ENCODE measurements at places on chromosomes 3 and 15.

- DNase-seq = no peak
Measured at GRCh38 chr15:83571820-83572707, 81.9 kb upstream of the ADAMTSL3 start.

DNA sequence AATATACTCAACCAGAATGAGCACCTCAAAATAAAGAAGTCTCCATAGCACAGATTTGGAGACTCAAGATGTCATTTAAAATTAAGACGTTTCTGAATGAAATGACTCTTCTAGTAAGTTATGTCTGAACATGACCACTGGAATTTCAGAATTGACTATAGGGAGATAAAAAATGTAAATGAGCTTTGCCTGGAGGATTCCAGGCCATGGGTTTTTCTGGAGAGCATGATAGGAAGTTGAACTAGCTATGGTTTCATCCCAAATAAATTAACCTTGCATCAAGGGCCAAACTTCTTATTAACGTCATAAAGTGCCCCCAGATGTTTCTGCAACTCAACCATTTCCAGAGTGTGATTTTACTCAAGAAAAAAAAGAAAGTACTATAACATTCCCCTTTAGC is 222.6 kb upstream of the NR2F2 start:
- no peak for DNase-seq

DNA sequence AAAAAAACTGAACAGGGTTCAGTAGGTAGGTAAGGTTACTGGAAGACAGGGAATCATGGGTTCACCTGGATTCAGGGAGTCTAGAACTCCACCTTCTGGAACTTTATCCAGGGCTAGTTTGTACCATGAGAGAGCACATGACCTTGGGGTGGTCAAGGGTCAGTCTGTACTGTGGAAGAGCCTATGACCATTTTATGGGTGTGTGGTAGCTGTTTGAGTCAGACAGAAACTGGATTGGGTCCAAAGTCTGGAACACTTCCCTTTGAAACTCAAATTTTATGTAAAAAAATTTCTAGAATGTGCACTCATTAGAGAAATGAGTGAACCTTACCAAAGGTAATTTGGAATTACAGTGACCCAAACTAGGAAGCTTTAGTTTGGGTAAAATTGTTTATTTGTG is 486.0 kb upstream of the AGTR1 start:
- DNase-seq = no peak

DNA sequence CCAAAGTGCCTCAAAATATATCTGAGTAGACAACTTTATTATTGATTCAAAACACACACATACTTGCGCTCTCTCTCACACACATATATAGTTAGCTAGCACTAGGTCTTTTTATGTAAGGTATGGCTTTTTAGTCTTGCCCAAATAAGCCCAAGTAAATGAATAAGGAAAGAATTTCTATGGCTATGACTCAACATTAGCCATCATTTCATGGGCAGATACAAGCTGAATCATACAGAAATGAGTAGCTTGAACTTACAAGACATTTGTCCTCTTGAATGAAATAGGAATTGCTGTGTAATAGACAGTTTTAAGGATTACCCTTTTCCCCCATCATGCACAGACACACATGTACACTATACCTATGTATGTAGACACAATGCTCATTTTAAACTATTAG is 4.9 kb downstream of the CADPS start:
- DNase-seq = no peak

DNA sequence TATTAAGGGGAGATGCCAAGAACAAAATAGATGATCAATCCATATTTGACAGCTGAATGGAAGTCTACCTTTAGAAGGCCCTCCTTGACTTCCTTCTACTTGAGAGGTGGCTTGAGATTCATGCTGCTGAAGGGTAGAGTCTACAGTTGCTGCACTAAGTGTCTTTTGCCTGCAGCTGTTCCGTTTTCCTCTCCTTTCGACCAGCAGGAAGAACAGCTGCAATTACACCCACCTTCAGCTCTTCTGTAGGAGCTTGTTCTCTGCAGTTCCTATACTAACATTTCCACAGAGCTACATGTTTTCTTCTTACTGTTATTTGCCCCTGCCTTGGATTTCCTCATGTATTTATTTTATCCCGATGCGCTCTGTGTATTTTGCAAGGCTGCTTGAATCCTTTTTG is 79.1 kb downstream of the ARRDC4 start:
- no peak for DNase-seq

DNA sequence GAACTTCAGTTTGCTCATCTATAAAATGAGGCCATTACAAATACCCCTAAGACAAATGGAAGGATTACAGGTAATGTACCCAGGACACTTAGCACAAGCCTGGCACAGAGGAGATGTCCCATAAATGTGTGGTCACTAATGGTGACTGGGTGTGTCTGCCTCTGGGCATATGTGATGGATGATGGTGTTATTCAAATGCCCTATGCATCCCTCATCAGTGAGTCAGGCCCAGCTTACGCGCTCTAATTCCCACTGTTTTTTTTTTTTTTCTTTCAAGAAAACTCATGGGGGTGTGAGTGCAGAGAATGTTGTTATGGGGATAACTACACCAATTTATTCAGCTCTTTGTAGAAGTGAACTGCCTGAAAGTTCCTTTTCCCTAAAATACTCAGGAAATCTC is 23.6 kb upstream of the KIF23 start:
- no peak for DNase-seq

DNA sequence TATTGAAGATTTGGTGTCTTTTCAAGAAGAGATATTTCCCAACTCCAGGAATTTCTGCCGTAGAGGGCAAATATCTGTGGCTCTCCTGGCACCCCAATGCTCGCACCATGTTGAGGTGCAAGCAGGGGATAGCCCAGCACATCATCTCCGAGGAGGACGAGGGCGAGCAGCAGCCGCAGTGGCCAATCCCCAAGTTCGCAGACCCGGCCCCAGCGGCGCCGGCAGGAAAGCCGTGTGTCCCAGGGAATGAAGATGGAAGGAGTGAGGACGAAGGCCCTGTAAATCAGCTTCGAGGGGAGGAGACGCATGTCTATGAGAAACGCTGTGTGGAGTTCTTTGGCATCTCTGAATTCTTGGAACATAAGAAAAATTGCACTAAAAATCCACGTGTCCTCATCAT is 213.4 kb upstream of the UBE2E2 start:
- no peak for DNase-seq

DNA sequence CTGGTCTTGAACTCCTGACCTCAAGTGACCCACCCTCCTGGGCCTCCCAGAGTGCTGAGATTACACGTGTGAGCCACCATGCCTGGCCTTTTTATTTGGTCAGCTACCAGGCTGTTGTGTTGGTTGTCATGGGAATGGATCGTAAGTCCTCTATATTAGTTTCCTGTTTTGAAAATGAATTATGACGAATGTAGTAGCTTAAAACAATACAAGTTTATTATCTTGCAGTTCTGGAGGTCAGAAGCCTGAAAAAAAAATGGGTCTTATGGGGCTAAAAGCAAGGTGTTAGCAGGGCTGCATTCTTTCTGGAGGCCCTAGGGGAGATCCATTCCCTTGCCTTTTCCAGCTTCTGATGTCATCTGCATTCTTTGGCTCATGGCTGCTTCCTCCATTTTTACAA is 25.1 kb upstream of the HERC1 start:
- no peak for DNase-seq

- no peak for DNase-seq
Measured at GRCh38 chr3:170600005-170600624, 14.2 kb upstream of the SLC7A14 start.

DNA sequence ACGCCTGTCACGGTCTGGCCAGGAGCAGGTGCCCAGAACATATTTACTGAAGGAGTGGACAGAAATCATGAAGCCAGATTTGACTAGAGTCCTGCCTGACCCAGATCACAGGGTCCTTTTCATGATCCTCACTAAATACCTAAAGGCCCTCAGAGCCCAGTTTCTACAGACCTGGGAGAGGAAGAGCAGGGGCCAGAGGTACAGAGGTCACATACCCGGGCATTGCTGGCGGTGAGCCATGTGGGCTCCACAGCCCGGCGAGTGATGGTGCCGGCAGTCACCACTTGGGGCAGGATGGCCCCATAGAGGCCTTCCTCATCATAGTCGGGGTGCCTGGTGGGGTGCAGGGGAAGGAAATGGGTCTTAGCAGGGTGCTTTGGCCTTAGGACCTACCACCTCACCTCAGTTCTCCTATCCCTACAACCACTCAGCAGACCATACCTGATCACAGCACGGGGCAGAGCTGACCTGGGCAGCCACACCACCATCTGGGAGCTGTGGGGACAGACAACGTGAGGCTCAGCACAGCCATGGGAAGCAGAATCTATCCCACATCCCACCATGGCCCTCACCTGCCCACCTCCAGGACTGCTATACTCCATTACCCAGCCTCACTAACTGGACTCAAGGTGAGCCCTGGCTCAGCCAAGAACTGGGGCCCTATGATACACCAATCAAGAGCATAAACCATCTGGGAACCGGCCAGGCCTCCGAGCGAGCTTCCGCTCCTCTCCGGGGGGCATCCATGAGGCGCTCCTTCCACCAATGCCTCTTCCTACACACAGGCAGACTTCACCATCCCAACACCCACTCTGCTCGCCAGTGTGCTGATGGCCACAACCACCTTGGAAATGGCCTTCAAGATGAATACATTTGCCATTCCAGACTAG is 12.9 kb downstream of the POLG start:
- no peak for DNase-seq

DNA sequence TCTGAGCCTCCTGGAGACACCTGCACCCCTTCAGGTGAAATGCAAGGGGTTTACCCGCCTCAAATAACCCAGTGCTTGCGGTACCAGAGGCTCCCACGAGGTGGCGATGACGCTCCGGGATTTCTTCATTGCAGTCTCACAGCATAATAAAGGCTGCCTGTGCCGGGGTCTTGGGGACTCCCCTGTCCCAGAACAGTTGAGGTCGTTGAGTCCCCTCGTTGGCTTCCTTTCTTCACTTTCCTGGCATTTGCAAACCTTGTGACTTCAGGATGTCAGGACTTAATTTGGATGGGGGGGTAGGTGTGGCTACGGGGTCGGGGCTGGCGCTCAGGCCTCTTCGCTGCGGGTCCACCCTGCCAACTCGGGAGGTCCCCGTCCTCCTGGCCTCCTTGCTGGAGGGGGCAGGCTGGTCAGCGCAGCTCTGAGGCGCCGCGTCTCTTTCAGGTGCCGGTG is 1.3 kb downstream of the GNAT1 start:
- peak; percentile 80 for DNase-seq

DNA sequence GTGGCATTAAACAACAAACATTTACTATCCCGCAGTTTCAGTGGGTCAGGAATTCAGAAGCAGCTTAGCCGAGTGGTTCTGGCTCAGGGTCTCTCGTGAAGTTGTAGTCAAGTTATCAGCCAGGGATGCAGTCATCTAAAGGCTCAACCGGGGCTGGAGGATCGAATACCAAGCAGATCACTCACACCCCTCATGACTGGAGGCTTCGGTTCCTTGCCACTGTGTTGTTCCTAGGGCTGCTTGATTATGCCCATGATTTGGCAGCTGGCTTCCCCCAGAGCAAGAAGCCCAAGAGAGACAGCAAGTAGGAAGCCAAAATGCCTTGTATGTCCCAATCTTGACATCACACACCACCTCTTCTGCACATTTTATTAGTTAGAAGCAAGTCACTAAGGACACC is 33.9 kb upstream of the CDCP1 start:
- no peak for DNase-seq

- DNase-seq = no peak
Measured at GRCh38 chr15:55372701-55373440, 35.3 kb downstream of the CCPG1 start.

GRCh38 chr15:38522922-38523321 is 41.7 kb downstream of the RASGRP1 start:
- DNase-seq = no peak

DNA sequence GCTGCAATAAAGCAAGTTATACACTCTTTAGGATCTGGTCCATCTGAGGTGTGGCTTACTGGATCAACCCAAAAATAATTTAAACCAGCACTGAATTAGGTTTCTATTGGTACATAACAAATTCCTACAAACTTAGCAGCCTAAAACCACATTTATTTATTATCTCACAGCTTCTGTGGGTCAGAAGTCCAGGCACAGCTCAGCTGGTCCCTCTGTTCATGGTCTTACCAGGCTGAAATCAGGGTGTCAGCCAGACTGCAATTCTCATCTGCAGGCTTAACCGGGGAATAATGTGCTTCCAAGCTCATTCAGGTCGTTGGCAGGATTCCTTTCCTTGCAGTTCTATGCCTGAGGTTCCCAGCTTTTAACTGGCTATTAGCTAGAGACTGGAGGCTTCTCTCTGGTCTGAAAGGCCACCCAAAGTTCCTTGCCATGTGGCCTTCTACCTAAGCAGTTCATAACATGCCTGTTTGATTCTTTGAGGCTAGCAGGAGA is 477.4 kb upstream of the WNT5A start:
- no peak for DNase-seq

DNA sequence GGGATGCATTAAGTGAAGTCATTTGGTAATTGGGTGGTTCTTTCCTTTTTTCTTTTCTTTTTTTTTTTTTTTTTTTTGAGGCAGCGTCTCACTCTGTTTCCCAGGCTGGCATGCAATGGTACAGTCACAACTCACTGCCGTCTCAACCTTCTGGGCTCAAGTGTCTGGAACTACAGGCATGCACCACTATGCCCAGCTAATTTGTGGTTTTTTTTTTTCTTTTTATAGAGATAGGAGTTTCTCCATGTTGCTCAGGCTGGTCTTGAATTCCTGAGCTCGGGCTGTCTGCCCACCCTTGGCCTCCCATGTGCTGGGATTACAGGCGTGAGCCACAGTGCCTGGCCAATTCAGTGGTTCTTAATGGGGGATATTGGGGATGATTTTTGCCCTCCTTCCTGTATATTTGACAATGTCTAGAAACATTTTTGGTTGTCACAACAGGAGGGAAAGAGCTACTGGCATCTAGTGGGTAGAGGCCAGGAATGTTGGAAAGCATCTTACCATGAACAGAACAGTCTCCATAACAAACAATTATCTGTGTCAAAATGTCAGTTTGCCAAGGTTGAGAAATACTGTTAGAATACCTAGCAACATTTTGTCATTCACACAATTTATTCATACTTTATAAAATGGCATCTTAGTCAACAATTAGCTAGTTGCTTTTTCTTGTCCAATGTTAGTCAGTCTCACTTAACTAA is 79.4 kb upstream of the CNTN3 start:
- no peak for DNase-seq

- DNase-seq = no peak
Measured at GRCh38 chr15:64635499-64636495, 139.6 kb downstream of the RBPMS2 start.

GRCh38 chr15:60525341-60526039 is 46.5 kb upstream of the ICE2 start:
- no peak for DNase-seq

- DNase-seq = no peak
Measured at GRCh38 chr3:3927965-3928364, 128.7 kb downstream of the LRRN1 start.

DNA sequence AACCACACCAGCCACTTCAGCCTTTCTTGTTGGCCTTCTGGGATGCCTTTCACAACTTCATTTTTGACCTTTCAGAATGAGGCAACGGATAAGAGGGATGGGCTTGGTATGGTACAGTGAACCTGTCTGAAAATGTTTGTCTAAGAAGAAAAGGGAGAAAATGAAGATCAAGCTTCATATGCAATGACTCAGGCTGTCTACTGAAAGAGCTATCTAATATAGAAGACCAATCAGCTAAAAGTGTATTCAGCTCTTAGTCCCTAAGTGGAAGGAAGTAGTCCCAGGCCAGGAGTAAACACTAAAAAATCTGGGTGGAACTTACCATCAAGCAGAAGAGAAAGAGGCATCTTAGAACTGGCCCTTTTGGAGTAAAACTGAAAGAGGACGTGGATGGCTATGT is 12.2 kb upstream of the UPK1B start:
- no peak for DNase-seq
